NT2/D1 (cell line): ENCODE measurements at places on chromosomes 2 and 18.

GRCh38 chr18:79926715-79927606 is 24.5 kb downstream of the SLC66A2 start:
- no peak for DNase-seq

DNA sequence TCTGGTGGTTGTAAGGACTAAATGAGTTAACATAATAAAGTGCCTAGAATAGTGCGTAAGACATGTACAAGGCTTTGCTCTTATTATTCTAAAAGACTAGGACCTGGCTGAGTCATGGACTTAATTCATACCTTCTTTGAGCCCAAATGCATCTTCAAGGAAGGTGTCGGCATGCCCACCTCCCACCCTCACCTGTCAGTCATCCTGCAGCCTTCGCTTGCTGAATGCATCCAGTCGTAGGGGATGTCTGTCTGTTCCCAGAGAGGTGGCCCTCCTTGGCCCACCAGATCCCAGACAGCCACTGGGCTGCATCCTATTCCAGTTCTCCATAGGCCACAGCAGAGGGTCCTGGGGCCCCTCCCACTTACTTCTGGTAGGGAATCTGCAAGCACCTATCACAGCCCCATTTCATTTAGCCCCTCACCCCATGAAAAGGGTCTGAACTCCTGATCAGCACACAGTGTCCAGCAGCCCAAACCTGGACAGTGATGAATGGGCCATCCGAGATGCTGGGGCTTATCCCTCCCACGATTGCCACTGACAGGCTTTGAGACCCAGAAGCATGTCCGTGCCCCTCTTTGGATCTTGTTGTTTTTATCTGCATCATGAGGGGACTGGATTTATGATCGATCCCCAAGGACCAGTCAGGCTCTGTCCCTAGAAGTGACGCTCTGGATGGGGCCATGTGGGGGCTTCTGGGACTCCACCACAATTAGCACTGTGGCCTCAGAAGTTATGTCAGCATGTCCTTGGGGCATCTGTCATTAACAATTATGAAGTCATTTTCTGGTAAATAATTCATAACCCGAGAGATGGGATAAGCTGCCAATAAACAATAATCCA is 101.1 kb downstream of the KLHL29 start:
- no peak for DNase-seq

GRCh38 chr2:70906439-70907005 is 29.2 kb upstream of the ATP6V1B1 start:
- DNase-seq, result no peak

GRCh38 chr2:103288696-103289095 is 526.9 kb downstream of the TMEM182 start:
- no peak for DNase-seq

DNA sequence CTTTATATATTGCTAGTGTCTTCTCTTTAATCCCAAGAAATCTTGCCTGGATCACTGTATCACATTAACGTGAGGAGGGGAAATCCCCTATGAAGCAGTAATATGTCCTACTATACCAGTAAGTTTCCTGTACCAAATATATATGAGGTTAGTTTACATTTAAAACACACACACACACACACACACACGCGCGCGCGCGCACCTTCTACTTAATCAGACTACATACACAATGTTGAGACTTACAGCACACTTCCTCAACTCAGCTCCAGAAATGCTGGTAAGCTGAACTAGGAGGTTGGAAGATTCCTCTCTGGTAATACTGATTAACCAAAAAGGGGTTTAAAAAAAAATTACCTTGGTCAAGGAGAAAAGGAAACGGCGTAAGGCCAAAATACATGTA is 49.3 kb downstream of the USP34 start:
- DNase-seq, result no peak

DNA sequence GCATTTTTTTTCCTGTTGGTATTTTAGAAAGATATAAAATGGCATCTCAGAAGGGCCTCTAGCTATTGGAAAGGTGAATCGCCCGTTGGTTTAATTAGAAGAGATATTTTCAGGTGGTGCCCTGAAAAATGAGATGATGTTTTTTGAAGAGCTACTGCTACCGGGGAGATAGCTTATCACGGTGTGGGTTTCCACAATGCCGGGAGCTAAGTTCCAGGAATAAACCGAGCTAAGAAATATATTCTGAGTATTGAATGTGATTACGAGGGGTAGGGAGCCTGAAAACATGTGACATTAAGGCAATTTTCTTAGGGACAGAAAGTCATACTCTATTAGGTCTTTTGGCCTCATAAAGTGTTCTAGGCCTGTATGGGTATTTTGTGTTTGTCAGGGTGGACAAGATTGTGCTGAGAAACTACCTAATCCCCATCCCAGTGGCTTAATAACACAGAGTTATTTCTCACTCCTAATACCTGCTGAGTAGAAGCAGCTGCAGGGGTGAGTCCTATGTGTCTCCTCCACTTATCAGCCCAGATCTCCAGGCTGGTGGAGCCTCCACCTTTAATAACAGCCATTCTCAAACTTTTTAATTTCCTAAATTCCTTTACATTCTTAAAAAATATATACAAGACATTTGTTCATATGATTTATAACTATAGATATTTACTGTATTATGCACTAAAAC is 150.2 kb downstream of the LRRTM1 start:
- DNase-seq, result no peak

GRCh38 chr2:238169708-238170251 is 11.0 kb downstream of the ERFE start:
- DNase-seq, result no peak
